ENCODE measurements at places on chromosomes 1 and 21.

DNA sequence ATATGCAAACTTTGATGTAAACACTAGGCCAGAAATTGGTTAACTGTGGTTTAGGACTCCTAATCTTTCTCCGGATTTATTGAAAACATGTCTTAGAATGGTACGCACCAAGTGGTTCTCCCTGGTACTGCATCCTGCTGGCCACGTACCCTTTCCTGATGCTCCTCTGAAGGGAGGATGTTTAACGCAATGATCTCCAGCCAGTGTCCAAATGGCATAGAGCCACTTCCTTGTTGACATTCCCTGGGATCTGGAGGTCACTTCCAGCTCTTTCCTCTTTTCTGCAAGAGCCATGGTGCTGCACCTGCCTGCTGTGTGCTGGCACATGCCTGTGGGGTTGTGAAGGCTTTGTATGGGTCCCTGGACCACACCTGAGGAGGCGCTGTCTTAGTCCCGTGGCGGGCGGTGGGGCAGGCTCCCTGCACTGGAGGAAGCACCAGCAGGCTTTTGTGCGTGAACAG lies 53.9 kb downstream of the GALNT2 start:
- DNase-seq = no peak

DNA sequence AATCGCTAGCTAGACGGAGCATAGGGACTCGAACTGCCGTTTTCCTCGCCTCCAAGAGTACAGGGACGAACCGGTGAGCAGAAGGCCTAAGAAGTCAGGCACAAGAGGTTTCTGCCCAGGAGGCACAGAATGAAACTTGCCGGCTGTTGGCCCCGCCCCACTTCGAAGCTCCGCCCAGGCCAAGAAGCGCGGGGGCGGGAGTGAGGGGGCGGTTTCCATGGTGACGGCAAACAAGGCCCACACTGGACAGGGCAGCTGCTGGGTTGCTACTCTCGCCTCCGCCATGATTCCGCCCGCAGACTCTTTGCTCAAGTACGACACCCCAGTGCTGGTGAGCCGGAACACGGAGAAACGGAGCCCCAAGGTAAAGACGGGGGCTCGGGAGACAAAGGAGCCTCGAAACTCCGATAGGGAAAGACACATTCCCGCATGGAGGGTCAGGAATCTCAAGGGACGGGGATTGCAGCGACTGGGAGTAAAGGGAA lies at the start of gene DNALI1:
Gene DNALI1 (plus strand): TSS at position 229 of the 485 bp plus-strand sequence. CDS start 55 bp downstream, at position 284.
- DNase-seq = peak; percentile 25

GRCh38 chr1:29417971-29418370 lies 181.6 kb downstream of the PTPRU start:
- DNase-seq = no peak

GRCh38 chr1:106768501-106768900 lies 288.0 kb upstream of the PRMT6 start:
- no peak for DNase-seq

GRCh38 chr1:200247518-200247917 lies 162.3 kb downstream of the ZNF281 start:
- DNase-seq = no peak

DNA sequence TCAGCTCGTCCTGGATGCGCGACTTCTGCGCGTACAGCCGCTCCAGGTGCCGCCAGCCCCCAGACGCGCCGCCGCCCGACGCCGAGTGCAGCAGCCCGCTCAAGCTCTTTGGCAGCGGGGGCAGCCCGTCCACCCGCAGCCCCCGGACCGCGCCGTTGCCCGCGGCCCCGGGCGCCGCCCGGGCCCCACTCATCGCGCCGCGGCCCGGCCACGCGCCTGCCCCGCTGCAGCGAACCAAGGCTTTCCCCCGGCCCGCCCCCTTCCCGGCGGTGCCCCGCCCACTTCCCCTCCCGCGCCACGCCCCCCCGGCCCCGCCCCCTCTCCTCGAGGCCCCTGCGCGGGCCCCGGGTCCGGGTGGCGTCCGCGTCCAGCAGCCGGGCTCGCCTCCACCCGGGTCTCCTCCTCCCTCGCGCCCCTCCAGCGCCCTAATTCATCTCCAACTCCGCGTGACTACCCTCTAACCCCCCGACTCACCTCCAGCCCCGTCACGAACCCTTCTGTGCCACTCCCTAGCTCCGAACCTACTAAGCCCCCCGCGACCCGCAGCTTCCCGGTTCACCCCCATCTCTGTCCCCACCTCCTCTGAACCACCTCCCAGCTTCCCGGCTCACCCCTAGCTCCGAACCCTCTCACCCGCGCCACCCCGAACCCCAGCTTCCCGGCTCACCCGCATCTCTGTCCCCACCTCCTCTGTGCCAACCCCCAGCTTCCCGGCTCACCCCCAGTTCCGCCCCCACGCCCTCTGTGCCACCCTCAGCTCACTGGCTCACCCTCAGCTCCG lies at the start of gene FAM89A:
Gene FAM89A (minus strand): TSS at position 236 of the 781 bp plus-strand sequence. CDS start 43 bp downstream, at position 193.
- DNase-seq = no peak

GRCh38 chr1:11714831-11715575 lies 20.9 kb upstream of the AGTRAP start:
- DNase-seq = no peak

DNA sequence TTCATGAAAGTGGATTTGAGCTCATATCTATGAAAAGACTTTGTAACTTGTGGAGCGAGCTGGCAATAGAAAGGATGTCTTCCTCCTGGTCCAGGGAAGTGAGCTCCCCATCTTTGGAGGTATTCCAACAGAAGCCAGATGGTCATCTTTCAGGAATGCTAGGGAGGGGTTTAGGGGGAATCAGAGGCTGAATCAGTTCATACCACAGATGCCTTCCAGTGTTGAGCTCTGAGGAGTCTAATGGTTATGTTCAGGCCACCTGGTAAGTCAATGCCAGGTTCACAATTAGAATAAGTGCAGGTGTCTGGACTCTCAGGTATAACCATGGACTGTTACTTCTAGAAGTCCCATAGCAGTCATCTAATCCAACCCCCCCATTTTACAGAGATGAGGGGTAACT lies 119.1 kb downstream of the ACTL8 start:
- no peak for DNase-seq

- DNase-seq = no peak
These were observed 9.5 kb upstream of the RNF186 start for GRCh38 chr1:19824541-19824940.

- DNase-seq = no peak
These were observed 17.9 kb downstream of the KDM1A start for GRCh38 chr1:23037081-23037740.

DNA sequence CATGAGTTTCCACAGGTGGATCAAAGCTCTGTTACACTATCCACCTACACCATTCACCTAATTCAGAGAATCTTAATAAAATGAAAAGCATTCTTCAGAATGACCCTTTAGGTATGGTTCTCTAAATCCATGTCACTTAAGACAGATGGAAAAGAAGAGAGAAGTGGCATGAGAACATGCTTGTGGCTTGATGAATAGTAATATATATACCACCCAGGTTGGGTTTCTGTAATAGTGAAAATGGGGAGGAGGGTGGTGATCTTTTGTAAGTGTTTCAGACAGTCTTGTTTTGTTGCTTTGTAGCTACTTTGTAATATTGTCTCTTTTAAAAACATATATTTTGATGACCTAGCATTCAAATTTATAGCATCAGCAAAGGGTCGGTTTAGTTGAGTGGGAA lies 469.8 kb downstream of the USP25 start:
- DNase-seq = no peak

DNA sequence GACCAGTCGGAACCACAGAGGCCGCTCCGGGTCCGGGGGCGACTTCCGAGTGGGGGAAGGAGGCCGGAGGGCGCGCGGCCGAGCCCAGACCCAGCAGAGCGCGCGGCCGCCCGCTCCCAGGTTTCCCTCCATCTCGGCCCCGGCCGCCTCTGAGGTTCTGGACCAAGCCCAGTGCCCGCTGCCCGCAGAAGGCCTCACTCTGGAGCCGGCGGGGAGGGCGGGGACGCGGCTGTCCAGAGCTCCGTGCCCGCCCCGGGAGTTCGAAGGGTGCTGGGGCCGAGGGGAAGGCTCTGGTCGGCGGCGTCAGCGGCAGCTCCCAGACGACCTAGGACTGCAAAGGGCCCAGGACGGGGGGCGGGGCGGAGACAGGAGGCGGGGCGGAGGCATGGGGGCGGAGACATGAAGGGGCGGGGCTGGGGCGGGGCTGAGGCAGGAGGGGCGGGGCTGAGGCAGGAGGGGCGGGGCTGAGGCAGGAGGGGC lies 48.0 kb upstream of the SLC19A1 start:
- DNase-seq = no peak

Data from C1 segment of cervical spinal cord (tissue), 14 donors.